ENCODE measurements at places on chromosomes 2 and 18.

DNA sequence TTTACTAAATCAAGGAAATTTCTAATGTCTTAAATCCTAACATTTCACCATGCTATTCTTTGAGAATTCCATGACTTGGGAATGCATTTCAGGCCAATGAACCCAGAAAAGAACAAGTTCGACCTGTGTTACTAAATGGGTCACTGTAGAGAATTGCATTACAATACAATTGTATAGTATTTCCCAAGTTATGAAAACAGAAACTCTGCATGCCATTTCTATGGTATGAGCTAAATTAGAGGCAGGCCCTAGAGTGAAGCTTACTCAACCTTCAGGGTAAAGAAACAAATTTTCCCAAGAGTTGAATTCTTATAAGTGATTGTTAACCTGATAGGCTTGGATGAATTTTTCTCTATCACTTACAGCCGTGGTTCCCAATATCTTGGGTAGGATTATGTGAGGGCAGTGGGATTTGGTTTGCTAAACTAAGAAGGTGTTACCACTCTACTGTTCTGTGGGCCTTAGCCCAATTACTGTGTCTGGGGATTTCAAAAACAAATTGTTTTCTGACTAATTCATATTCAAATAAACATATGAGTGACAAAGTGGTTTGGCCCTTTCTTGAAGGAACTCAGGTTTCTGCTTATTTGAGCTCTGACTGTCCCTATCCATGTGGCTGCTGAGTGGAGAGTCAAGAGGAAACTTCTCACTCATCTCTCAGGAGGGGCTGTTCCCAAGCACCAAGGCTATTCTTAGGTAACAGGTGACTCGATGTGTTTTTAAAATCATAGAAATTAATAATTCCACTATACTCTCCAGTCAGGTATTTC, 11.2 kb upstream of the SERPINB7 start:
- DNase-seq, result no peak

DNA sequence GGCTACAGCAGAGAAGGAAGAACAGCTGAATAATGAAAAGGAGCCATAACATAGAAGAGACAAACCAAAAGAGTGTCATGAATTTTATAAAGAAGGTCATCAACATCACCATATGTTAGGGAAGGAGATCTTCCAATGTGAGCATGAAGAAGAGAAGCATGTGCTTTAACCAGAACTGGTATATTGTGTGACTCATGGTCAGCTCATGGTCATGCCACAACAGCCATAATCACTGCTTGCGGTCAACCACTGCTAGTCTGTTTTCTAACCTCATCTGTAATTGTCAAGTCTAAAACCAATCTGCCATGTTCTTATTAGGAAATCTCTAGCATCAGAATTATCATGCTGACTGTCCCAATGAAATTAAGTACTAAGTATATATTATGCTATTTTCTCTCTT, 204.1 kb upstream of the VRK2 start:
- no peak for DNase-seq

DNA sequence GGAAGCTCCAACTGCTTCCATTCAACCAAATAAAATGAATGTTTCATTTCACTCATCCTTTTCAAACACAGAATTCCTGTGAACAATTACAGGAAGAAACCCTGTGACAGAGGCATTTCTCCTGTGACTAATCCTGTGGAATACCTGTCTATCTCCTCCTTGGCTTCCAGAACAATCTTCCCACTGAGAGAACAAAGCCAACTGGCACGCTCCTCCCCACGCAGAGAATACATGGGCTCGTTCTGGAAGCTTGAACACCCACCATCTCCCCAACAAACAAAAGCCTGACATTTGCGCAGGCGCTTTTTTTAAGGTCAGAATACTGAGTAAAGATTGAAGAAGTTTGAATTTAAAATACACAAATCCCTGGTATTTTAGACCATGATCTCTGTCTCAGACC, 104.7 kb upstream of the SLC66A3 start:
- no peak for DNase-seq

DNA sequence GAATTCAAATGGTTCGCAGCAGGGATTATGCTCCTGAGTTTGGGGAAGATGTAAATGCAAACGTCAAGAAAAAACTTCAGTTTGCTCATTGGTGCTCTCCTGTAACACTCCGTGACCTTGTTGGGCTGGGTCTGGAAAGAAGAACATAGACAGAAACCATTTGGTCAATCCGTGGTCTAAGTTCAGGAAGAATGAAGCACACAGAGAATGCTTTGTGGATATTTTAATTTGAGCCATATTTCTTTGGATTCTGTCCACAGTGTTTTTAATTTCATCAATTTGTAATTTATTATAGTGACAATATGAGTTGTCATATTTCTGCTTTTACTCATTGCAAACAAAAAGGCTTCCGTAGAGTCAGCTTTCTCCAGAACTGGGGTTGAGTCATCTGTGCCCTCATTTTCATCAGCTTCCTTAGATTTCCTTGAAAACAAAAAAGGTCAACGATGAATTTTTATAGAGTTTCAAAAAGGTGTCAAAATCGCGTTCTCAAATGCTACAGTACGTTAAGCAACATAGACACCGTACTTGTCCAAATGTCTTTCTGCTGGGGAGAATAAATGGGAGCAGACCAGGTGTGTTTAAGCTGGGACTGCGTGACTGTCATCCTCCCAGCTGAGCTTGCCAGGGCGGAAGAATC, 606.4 kb downstream of the RNF144A start:
- DNase-seq, result no peak

DNA sequence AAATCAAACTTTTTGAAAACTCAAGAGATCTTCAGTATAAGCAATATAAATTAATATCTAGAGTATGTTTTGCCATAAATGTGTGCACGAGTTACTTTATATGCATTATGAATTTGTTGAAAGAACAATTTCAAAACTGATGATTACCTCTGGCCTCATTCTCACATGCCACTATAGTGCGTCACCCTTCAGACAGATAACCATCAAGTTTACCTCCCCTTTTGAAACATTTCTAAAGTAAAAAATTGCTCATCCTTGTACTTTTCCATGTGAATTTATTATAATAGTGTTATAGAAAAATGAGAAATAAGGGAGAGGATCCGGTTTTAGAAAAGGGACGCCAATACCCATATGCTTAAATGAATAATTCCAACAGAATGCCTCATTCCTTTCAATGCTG, 38.3 kb downstream of the ZEB2 start:
- no peak for DNase-seq

- no peak for DNase-seq
Observed at GRCh38 chr2:50594233-50594632, 437.7 kb downstream of the NRXN1 start.

DNA sequence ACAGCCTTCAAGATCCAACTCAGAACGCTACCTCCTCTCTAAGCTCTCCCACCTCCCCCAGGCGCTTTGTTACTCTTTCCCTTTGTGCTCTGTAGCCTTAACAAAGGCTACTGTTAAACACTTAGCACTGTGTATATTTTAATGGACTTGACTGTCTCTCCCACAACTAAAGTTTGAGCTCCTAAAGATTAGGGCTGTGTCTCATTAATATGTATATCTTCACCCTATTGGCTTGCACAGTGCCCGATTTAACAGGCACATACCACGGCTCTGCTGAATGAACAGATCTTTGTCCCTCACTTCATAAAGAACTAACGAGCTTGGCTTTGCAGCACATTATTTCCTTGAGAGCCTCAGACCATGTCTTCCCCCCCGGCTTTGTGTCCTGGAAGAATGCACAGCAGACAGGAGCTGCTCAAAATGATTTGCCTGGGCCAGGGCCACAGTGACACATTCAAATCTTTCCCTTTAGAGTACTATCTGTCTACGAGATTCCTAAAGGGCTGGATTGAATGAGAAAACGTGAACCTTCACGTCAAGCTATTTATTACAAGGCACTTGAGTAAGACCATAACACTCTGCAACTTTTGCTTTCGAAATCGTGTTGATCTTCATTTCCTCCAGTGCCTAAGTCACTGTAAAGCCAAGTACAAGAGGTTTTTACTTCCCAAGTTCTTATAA, 22.1 kb downstream of the ABHD3 start:
- peak; percentile 85 for DNase-seq

DNA sequence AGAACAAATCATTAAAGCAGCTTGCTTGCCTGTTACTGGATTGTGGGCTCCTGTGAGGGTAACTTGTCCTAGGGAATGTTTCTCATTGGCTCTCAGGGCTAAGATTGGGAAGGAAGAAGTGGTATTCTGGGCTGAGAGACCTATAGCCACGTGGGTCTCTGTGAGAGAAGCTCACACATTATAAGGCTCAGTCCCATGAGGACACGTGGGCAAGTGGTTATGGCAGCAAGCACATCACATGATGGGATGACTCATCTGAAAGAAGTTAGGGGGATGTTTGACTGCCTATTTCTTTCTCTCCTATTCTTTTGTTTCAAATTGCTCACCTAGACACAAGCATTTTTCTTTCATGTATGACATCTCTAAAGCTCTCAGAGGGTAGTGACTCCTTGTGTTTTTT, 418.0 kb upstream of the ST6GAL2 start:
- peak; percentile 10 for DNase-seq

DNA sequence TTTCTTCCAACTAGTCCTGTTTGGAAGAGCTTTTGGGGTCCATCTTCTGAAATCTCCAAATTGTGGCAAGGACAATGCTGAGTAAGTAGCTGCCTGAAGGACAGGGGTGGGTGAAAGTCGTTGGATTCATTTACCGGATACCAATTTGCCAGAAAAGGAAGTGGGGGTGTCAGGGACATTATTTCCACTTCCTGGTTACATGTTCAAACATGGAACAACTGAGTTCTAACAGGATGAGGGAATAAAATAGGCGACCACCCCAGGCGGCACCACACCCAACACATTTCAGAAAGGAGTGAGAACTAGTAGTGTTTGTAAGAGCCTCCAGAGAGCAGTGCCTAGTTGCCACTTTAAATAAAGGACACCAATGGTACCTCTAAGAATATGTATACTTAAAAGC, 158.6 kb upstream of the SERTAD2 start:
- no peak for DNase-seq

- no peak for DNase-seq
Observed at GRCh38 chr2:27041752-27042151, 9.0 kb downstream of the TMEM214 start.

GRCh38 chr2:152626911-152627339, 90.3 kb downstream of the PRPF40A start:
- no peak for DNase-seq

GRCh38 chr2:205650450-205650849, 31.9 kb upstream of the NRP2 start:
- no peak for DNase-seq

GRCh38 chr2:2024751-2025481, 280.6 kb upstream of the PXDN start:
- no peak for DNase-seq

GRCh38 chr2:26504002-26504401, 26.1 kb upstream of the OTOF start:
- DNase-seq, result no peak

DNA sequence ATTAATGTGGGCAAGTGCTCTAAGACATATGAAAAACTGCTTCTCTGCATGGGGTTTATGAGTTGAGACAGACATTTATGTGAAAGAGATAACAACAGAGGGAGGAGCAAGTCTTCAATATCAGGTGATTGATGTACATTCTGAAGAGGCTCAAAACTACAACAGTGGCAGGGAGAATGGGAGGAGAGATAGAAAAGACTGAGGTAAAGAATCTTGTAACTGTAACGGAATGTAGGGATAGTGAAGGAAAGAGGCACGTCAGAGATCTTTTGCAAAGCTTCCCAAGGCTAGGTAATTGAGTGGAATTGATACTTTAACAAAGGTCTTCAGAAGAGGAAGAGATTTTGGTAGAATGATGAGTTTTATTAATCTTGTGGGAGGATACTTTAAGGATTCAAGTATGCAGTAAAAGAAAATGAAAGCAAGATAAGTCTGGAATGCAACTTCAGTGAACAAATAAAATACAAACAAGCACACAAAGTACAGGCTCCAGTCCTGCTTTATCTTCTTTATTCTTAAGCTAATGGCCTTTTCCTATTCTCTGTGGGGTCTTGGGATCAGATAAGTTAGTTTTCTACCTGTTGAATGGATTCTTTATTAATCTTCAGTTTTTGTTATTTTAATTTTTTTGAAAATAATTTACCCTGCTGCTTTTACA, 15.0 kb downstream of the SMAD4 start:
- no peak for DNase-seq

GRCh38 chr2:147560810-147561535, 283.9 kb upstream of the ACVR2A start:
- no peak for DNase-seq

DNA sequence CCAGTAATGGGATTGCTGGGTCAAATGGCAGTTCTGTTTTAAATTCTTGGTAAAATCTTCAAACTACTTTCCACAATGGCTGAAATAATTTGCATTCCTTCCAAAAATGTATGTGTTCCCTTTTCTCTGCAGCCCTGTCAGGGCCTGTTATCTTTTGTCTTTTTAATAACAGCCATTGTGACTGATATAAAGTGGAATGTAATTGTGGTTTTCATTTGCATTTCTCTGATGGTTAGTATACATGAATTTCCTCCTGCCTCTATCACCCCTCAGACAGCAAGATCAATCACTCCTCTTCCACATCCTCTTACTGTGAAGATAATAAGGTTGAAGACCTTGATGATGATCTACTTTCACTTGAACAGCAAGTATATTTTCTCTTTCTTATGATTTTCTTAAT, 304.8 kb upstream of the FSIP2 start:
- no peak for DNase-seq

- DNase-seq, result no peak
Observed at GRCh38 chr2:133972786-133973185, 281.1 kb upstream of the MGAT5 start.

- DNase-seq, result no peak
Observed at GRCh38 chr2:128558895-128559532, 240.3 kb upstream of the HS6ST1 start.

DNA sequence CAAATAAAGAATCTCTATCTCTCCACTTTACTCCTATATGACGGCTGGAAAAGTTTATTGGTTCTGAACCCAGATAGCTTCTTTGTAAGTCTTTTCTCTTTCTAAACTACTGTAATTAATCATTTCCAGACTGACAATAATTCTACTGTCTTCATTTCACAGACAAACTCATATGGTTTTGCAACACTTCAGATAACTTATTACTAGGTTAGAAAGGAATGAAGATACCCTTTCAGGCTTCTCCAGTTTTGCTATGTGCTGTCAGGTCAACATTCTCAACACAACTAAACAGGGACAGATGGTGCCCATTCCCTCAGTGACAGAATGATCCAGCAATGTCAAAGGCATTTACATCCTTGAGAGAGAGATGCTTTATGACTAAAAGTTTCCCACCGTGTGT, 198.5 kb upstream of the ITGA4 start:
- DNase-seq, result no peak

DNA sequence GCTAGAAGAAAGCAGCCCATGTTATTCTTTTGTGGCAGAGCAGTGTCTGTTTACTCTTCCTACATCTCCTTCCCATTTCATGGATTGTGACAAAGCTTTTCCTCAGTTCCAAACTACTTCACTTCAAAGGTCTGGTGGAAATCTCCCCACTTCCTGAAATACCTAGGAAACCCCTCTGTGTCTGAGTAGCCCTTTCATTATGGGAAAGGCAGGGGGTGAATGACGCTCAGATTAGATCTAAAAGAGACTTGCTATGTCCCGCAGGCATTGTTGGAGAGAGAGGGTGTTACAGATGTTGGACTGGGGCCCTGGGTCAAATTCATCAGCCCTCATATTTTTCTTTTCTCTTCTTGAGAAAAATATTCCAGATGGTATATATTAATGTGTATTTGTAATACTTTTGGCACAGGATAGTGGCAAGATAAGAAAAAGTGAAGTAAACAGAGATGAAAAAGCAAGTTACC, 675.0 kb downstream of the IRS1 start:
- no peak for DNase-seq
